ENCODE measurements at places on chromosomes 4 and X.

GRCh38 chr4:156939139-156939538 is 32.5 kb downstream of the PDGFC start:
- no peak for DNase-seq

DNA sequence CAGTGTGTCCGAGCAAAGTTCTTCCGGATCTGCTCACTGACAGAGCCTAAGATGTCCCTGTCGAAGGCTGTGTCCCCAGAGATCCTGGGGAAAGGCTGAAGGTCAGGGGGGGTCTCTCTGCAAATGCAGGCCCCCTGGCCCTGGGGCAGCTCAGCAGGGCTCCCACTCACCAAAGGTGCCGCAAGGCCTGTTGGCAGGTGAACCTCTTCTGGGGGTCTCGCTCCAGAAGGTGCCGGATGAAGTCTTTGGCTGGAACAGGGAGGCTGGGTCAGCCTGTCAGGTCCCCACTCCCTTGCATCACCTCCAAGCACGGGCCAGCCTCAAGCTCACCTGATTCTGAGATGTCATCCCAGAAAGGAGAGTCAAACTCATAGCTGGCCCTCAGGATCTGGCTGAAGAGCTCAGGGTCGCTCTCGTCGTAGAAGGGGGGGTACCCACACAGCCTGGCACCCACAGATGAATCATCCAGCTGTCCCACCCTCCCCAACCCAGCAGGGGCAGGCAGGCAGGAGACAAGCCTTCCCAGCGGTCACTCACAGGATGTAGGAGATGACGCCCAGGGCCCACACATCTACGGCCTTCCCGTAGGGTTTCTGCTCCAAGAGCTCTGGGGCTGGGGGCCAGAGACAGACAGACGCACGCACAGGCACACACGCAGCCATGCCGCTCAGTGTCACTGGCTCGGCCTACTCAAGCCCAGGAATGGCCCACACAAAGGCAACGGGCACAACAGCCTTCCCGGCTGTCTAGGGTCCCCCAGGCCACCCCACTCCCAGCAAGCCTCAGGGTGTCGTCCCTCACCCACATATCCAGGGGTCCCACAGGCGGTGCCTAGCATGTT is 2.6 kb downstream of the PNCK start:
- DNase-seq = no peak

- no peak for DNase-seq
These were observed 97.0 kb upstream of the LNX1 start for GRCh38 chr4:53688186-53688790.

- no peak for DNase-seq
These were observed 14.6 kb upstream of the KIAA0232 start for GRCh38 chr4:6767748-6768538.

- no peak for DNase-seq
These were observed 57.0 kb upstream of the RAP1GDS1 start for GRCh38 chr4:98204236-98204553.

- DNase-seq = no peak
These were observed 150.2 kb downstream of the CXXC4 start for GRCh38 chr4:104344342-104344980.

All from CD4-positive, alpha-beta T cell treated with Interleukin-15 for 4 hours (primary cell).